ENCODE measurements at places on chromosomes 3 and 15.

DNA sequence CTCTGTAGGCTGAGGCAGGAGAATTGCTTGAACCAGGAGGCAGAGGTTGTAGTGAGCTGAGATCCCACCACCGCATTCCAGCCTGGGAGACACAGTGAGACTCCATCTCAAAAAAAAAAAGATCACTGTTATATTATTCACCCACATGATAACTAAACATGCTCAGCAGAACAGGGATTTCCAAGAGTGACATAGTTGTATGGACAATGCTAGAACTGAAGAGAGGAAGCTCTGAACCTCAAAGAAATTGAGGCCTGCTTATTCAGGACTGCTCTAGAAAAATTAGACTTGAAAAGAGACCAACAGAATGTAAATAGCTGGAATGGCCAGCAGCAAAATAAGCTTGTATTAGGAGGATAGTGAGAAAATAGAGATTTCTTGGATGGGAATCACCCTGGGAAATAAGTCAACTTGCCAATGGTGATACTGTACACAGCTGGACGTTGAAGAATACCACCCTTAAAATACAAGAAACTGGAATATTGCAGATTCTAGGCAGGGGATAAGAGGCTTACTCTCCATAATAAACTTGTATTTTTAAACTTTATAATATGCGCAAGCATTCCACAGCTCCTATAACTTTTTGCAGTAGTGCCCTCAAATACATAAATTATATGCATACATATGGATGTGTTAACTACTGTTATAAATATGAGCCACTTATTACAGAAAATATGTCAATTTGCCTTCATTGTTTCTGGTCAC is 28.2 kb downstream of the PIK3CB start:
- DNase-seq, result no peak

GRCh38 chr3:5202222-5202621 is 14.7 kb downstream of the EDEM1 start:
- no peak for DNase-seq

GRCh38 chr3:22939349-22939748 is 263.8 kb upstream of the UBE2E2 start:
- no peak for DNase-seq

- no peak for DNase-seq
Observed at GRCh38 chr3:124570232-124570631, 160.0 kb upstream of the UMPS start.

DNA sequence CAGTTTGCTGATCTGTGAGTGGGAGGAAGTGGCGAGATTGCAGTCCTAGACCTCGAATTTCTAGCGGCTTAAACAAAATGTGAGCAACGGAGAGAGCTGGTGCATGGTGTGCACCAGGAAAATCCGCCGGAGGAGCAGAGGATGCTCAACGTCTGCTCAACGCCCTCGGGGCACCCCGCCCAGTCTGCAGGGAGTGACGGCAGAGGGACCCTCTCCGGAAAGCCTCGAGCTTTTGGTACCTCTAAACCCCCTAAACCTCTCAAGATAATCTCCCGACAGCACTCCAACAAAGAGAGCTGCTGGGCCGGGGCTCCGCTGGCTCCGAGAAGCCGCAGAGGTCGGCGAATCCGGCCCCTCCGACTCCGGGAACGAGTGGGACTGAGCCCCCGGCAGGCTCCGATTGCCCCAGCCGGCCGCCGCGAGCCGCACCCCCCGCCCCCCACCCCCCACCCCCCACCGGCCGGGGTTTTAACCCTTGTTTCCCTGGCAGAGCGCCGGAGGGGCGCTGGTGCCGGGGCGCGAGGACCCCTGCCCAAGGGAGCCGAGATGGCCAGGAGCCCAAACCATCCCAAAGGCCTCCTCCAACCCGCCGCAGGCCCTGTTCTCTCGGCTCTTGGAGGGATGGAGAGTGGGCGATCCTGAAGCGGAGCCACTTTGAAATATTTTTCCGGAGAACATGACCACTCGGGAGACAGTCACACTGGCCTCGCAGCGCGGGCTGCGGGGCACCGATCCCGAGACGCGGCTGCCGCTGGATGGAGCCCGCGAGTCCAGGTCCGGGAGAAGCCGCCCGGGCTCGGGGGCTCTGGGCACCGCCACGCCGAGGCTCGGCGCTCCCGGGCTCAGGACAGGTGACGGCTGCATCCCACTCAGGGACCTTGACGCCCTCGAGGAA is 1.5 kb downstream of the MEGF11 start:
- DNase-seq, result peak; percentile 59

GRCh38 chr3:17055374-17056276 is 170.9 kb downstream of the PLCL2 start:
- no peak for DNase-seq

DNA sequence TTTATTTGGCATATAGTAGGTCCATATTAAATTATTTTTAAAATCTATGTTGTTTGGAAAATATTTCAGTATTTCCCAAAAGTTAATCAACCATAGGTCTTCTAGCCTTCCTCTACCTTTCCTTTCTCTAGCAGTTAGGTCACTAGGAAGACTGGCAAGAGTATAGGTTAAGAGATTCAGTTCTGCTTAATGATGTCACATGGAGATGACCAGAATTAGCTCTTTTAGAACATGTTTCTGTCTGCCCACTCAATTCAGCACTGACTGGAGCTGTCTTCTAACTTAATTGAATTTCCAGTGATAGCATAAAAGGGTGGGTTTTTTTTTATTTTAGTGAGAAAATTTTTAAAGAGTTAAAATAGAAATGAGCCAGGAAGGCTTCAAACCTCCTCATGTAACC is 23.8 kb upstream of the ZBED2 start:
- no peak for DNase-seq

- peak; percentile 73 for DNase-seq
Observed at GRCh38 chr15:70264014-70264582, 166.4 kb upstream of the TLE3 start.

- DNase-seq, result no peak
Observed at GRCh38 chr3:14829811-14830210, 11.0 kb downstream of the FGD5 start.

GRCh38 chr15:67521783-67522568 is 1.0 kb downstream of the C15orf61 start:
- no peak for DNase-seq

GRCh38 chr3:45226206-45226915 is at the start of gene TMEM158:
Gene TMEM158, minus strand, starts transcription at chr3:45226287. Its CDS starts 260 bp downstream, at chr3:45226027.
- peak; percentile 83 for DNase-seq

GRCh38 chr3:149727656-149728055 is 24.6 kb downstream of the COMMD2 start:
- no peak for DNase-seq

Data from right hindlimb (tissue), 1 donor.